ENCODE measurements at places on chromosomes 5 and 9.

DNA sequence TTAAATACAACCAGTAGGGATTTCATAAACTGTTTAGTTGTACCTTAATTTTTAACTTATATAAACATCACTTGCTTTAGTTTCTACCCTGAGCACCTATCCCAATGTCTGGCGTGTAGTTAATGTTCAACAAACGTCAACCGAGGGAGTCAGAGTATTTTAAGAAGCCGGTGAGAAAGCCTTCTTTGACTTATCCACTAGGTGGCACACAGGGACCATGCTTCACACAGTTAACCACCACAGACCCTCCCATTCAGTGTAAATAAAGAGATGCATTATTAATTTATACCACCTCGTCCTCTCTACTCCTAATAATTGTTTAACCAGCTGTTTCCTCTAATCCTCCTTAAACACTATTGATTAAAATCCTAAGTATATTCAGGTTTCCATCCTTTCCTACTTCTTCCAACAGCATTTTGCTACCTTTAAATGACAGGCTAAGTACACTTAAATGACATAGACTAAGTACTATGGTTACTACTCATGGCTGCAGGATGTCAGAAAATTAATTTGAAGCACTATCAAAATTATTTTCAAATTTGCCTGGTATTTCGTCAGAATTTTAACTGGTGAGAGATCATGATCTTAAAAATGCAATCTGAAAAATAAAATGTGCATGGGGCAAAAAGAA, 2.3 kb downstream of the HAPLN1 start:
- DNase-seq = peak; percentile 54

DNA sequence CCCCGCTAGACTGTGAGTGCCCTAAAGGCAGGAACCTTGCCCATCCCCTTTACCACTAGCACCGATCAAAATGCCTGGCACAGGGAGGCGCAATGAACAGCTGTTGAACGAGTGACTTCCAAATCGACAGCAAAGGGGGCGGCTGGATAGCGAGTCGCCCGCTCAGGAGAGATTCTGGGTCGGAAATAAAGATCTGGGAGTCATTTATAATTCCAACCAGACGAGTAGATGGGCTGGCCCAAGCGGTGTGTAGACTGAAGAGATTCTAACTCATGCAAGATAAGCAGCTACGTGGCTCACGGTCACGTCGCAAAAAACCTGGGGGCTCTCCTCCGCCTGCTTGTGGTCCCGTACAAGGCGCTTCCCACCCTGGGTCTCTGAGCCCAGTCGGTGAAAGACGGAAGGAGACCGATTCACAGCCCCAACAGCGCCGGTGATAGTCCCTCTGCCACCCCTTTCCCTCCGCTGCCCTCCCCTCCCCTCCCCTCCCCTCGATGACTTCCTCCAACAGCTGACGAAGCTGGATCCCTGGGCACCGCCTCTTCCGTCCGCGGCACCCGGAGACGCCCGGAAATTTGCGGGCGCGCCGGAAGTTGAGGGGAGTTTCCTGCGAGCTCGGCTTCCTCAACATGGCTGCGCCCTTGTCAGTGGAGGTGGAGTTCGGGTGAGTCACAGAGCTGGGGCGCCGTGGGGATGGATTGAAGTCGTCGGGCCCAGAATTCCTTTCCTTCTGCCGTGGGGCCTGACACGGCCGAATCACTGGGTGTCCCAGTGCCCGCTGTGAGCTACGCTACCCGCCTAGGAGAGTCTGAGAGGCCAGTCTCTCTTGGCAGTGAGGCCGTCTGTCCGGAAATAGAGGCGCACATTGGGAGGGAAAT, at the start of gene URM1:
Gene URM1 (plus strand): TSS at position 623 of the 878 bp plus-strand sequence. CDS start 7 bp downstream, at position 630.
- peak; percentile 97 for DNase-seq

GRCh38 chr5:53350368-53350767, 130.1 kb upstream of the FST start:
- DNase-seq = no peak

DNA sequence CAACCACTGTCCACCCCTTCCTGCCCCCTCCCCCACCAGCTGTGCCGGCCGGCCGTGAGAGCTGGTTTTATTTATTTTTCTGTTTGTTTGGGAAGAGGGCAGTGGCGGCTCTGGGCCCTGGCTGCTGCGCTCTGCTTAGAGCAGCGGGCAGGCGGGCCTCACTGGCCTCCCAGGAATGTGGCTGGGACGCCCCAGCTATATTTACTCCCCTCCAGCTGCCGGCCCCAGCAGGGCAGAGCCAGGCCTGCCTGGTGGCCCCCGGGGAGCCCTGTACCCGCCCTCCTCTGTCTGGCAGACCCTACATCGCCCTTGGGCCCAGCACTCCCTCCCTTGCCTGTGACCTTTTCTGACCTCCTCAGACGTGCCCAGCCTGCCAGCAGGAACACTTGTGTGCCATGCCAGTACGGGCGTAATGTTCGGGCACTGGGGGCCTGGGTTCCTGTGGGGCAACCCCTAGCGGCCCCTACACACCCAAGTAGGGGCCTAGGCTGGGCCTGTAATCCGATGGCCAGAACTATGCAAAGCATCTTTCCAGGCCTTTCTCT, 7.7 kb downstream of the CXXC5 start:
- DNase-seq = no peak

- DNase-seq = no peak
Observed at GRCh38 chr5:99334936-99335335, 406.1 kb upstream of the CHD1 start.

- no peak for DNase-seq
Observed at GRCh38 chr5:130715541-130715940, 449.5 kb downstream of the HINT1 start.

Measured in D341Med (cell line).